ENCODE measurements at places on chromosomes 5 and 9. TPM values are rescaled to one million over a fixed set of nuclear protein-coding genes. Genes with fewer than 3 reads are reported as not detected.

DNA sequence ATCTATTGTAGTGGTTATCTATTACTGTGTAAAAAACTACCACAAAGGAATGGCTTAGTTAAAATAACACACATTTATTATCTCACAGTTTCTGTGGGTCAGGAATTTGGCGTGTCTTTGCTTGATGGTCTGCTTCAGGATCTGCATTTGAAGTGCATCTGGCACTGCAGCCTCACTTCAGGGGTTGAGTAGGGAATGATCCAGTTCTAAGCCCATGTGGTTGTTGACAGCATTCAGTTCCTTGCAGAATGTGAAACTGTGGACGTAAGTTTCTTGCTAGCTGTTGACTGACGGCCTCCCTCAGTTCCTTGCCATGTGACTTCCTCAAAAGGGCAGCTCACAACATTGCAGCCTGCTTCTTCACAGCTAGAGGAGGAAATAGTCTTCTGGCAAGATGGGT lies 2.1 kb upstream of the OGN start:
- no peaks in the 10 kb centered on the region for H3K27me3 ChIP-seq
- H3K27ac ChIP-seq = no peak overlapping the region
- no peaks in the 10 kb centered on the region for H3K4me1 ChIP-seq

- peaks cover 12% of the 10 kb centered on the region for H3K4me1 ChIP-seq
- no peaks in the 10 kb centered on the region for H3K36me3 ChIP-seq
- H3K4me3 ChIP-seq = no peak overlapping the region
- no peak for DNase-seq
Measured at GRCh38 chr5:159819591-159820411, 96.5 kb upstream of the ADRA1B start.

- H3K27ac ChIP-seq = no peak overlapping the region
- H3K36me3 ChIP-seq = no peaks in the 10 kb centered on the region
- H3K4me1 ChIP-seq = no peaks in the 10 kb centered on the region
- DNase-seq = no peak
- H3K4me3 ChIP-seq = no peak overlapping the region
Measured at GRCh38 chr5:8176101-8176693, 307.2 kb downstream of the MTRR start.

- DNase-seq = no peak
- no peaks in the 10 kb centered on the region for H3K4me1 ChIP-seq
- H3K36me3 ChIP-seq = peaks cover 6% of the 10 kb centered on the region
- H3K27ac ChIP-seq = no peak overlapping the region
- peaks cover 22% of the 10 kb centered on the region for H3K27me3 ChIP-seq
Measured at GRCh38 chr5:135087950-135088349, 53.9 kb upstream of the PITX1 start.

SPATA31E1 gene
- total RNA-seq = not detected

SLC1A3 gene
- total RNA-seq = 7.9 TPM

BASP1 gene
- not detected for total RNA-seq
